ENCODE measurements at places on chromosomes 16 and 17.

GRCh38 chr17:48011405-48012150 lies 26.0 kb downstream of the COPZ2 start:
- no peak for DNase-seq

DNA sequence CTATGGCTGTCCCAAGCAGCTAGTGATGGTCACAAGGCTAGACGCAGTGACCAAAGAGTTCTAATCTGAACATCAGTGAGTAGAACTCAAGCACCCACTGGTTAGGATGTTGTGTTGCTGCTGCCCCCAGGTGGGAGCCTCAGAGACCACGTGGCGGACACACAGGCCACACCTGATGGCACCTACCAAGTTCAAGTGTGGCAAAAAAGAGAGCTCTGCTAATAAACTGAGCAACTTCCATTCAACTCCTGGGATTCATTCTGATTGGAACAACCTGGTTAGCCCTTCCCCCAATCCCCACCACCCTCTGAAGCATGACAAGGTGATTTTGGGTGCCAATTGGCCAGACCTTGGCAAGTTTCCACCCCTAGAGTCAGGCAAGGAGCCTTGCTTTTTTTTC lies 3.5 kb upstream of the LCMT1 start:
- no peak for DNase-seq

DNA sequence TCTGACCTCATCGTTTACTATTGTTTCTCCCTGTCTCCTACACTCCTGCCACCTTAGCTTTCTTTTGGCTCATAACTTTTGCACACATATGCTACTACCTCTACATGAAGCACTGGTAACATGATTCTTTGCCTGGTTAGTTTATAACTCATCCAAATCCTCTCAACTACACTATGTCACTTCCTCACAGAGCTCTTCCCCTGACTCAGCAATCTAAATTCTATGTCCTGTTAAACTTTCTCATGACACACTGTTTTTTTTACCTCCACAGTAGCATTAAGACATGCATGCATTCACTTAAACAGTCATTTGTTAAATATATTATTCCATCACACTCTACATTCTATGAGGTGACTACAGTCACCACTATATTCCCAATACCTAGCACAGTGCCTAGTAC lies 19.7 kb downstream of the APPBP2 start:
- no peak for DNase-seq

- DNase-seq, result peak; percentile 45
Measured at GRCh38 chr17:76687298-76688164, 23.2 kb downstream of the MXRA7 start.

DNA sequence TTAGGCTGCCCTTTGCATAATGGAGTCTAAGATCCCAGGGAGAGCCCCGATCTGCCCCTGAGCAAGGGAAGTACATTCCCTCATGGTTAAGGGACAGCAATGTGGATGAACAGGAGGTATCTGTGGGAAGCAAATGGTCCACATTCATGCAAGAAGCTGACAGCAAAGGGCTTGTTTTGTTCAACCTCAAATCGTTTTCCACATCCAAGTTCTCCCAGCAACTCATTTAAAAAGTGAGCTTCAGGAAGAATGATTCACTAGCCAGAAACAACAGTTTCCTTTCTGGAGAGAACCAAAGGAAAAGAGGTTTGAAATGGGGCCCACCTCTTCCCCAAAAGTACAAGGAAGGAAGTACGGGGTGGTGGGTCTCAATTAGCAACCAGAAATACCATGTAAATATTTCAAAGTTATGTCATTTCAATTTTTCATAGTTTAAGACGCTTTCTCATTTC lies 9.4 kb downstream of the HSPB9 start:
- DNase-seq, result no peak

GRCh38 chr17:330993-331701 lies 21.5 kb downstream of the RPH3AL start:
- DNase-seq, result peak; percentile 31

DNA sequence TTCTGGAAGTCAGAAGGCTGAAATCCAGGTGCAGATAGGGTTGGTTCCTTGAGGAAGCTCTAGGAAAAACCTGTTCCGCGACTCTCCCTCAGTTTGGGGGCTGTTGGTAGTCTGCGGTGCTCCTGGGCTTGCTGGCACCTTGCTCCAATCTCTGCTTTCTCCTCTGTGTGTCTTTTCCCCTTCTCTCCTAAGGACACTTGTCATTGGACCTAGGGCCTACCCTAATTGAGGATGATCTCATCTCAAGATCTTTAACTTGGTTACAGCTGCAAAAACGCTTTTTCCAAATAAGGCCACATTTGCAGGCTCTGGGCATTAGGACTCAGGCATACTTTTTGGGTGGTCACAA lies 12.9 kb upstream of the CACNG4 start:
- DNase-seq, result no peak

DNA sequence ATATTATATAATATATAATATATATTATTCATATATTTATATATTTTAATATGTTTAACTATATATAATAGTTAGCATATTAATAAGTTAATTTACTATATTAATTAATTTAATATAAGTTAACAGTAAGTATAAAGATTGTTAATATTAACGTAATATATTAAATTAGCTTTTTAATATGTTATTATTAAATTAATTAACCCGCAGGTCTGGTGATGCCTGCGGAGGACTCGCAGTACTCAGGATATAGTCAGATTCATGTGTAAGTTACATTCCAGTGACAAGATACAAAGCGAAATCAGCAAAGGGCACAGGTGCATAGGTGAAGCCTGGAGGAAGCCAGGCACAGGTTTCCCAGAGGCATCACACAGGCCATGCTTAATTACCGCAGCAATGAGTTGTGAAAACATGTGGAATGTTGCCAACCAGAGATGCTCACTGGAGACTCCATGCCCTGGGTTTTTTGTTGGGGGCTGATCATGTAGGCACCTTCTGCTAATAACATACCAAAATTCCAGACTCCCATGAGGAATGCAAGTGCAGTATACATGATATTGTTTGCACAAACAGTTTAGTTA lies 130.4 kb upstream of the MPHOSPH6 start:
- no peak for DNase-seq

Data from substantia nigra (tissue), 51 donors.